ENCODE measurements at places on chromosomes 2 and 18.

DNA sequence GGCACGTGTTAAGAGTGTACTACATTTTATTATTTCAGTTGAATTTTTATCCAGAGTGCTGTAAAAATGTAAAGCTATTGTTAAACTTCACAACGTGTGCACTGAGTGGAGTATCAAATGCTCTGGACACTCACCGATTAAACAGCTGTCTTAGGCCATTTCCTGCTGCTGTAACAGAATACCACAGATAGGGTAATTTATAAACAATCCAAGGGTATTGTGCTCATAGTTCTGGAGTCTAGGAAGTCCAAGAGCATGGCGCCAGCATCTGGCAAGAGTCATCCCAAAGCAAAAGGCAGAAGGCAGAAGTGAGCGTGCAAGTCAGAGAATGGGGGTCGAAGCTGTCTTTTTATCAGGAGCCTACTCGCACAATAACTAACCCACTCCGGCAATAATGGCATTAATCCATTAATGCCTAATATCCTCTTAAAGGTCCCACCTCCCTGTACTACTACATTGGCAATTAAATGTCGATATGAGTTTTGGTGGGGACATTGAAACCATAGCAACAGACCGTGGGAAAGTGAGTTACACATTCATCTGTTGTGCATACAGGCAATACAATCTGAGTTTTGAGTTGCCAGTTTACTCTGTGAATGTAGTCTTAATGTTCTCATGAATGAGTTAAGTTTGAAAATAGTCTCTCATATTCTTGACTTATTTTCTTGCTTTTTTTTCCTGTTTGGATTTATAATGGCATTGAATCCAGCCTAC is 64.8 kb downstream of the ARMC9 start:
- DNase-seq = no peak

- no peak for DNase-seq
Observed at GRCh38 chr2:107466984-107467773, 359.5 kb upstream of the RGPD4 start.

GRCh38 chr2:11250400-11251196 is 93.8 kb downstream of the ROCK2 start:
- no peak for DNase-seq

DNA sequence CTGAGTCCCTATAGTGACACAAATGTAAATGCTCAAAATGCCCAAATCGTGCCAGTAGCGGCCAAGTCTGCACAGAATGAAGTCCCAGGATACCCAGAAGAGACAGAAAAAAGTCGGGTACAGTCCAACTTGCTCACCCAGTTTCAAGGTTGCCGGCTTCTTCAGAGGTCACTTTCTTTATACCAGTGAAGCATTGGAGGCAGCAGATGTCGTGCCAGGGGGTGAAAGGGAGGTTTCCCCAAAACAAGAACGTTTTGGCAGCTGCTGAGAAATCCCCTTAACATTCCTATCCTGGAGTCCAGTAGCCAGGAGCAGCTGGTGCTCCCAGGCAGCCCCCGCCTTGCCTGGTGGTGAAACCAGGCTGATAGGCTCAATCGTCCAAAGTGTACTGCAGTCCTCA is 58.1 kb upstream of the MCFD2 start:
- DNase-seq = no peak

DNA sequence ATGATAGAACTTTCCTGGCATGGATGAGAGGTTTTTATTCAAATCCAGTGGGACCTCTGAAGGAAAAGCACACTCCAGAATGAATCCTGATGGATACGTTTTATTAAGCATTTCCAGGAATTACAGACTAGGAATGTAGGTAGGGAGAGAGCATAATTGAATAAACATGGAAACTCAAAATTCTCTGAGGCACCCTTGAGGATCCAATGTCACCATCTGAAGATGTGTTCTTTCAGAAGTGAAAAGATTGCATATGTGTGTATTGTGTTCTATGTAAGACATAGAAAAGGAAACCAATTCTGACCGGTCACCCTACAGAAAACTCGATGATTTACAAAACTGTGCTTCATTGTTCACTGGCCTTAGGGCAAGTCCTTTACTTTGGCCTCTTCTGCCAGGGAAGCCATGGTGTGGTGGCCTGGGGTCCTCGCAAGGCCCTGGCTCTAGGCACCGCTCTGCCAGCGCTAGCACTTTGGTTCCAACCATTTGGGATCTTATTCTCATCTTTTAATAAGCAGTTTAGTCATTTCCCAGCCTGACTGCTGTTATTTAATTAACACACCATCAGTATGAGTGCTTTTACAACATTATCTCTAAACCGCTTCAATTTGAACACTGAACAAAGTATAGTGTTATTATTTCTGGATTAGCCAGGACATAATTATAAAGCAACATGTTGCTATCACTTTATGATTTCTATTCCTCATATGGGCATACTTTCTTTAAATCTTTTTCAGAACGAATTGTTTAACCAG is 4.5 kb upstream of the GKN1 start:
- no peak for DNase-seq

GRCh38 chr2:71299507-71299906 is 32.1 kb upstream of the ZNF638 start:
- no peak for DNase-seq

DNA sequence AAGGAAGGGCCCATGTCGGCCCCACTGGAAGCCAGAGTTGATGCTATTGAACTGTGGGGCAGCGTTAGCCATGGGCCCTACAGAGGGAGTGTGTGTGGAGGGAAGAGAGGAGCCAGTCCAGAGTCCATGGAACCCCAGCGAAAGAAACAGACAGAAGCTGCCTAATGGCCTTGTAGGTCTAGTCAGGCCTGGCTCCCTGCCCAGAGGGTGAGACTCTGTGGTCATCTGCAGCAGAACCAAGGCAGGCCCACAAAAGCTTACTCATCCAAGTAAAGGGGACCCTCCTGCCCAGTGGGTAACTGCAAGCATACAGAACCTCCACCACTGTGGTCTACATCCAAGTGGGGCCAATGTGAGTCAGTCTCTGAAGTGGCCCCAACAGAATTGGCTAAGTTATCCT is 439.8 kb downstream of the TGIF1 start:
- DNase-seq = no peak

DNA sequence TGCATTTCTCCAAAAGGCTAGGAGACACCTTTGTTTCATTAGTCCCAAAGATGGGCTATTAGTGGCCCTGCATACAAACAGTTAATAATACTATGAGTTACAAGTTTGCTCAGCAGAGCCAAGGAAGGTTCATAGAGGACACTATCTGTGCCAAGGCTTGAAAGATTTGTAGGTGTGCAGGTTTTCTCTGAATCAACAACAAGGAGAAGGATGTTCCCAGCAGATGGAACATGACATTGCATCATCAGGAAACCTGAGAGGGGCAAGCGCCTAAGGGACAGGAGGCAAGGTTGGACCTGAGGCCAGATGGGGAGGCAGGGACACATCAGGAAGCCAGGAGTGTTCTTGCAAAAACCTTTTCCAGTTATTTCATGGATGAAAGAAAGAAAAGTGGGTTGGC is 35.4 kb upstream of the STK17B start:
- no peak for DNase-seq

DNA sequence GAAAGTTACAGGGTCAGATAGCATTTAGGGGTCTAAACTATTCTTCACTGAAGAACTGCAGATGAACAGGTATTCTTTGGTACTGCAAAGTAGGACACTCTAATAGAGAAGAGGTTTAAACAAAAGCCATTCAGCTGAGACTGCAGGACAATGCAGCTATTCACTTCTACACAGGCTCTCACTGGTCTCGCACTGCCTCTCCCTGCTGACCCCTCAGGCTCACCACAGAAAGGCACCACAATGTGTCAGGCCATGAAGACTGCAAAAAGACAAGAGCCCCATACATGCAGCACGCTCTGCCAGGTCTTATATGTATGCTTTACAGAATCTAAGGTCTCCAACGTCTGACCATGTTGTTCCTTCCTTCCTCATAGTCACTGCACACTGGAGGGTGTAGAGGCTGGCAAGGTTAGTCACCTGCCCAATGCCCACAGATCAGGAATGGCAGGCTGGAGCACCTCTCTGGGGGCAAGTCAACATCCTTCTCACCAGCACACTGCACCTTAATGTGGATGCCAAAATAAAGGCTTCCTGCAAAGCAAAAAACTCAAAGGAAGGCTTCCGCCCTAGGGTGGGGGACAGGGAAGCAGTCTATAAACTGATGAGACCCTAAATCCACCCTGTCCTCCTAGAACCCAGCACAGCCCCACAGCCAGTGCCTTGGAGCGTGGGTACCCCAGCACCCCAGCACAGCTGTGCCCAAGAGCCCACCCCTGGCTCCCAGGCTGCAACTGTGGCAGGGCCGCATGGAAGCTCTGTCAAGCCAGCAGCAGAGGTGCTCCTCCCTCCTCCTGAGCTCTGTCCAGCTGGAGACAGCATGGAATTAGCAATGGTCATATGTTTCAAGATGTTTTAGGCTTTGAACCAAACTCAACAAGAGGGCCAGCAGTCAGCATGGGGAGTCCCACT is 10.7 kb upstream of the RNU4ATAC start:
- no peak for DNase-seq

- DNase-seq = no peak
Observed at GRCh38 chr2:143505542-143505941, 376.3 kb downstream of the ARHGAP15 start.

- DNase-seq = no peak
Observed at GRCh38 chr18:79802298-79802697, 4.6 kb downstream of the KCNG2 start.

DNA sequence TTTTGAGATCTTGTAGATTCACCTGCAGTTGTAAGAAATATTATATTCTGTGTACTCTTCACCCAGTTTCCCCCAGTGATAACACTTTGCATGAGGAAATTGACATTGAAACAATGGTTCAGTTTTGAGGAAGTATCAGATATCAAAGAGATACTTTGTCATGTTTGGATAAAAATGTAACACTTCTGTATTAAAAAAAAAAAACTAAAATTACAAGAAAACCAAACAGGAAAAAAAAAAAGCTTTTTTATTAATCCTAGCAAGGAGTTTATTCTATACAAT is 204.0 kb downstream of the ARL4C start:
- DNase-seq = no peak

GRCh38 chr2:85936421-85937068 is 47.8 kb upstream of the ST3GAL5 start:
- no peak for DNase-seq

DNA sequence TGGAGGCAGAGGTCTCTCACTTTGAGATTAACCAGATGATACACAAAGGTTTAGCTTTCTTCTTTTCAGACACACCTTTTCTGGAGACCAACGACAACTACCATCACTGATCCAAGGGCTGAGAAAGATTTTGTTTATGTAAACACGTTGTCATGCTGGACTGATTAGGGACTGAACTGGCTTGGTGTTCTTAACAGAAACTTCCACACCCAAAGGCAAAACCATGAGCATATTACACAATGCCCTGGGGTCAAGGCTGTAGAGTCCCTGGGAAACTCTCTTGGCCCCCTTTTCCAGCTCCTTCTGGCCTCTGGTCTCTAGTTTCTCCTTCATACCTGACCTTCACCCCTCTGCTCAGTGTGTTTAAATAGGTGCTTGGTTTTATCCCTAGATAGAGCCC is 447.0 kb upstream of the TCF4 start:
- DNase-seq = no peak

- no peak for DNase-seq
Observed at GRCh38 chr2:176473851-176474250, 204.6 kb downstream of the MTX2 start.

- DNase-seq = no peak
Observed at GRCh38 chr2:140270224-140270623, 1490.0 kb upstream of the NXPH2 start.

DNA sequence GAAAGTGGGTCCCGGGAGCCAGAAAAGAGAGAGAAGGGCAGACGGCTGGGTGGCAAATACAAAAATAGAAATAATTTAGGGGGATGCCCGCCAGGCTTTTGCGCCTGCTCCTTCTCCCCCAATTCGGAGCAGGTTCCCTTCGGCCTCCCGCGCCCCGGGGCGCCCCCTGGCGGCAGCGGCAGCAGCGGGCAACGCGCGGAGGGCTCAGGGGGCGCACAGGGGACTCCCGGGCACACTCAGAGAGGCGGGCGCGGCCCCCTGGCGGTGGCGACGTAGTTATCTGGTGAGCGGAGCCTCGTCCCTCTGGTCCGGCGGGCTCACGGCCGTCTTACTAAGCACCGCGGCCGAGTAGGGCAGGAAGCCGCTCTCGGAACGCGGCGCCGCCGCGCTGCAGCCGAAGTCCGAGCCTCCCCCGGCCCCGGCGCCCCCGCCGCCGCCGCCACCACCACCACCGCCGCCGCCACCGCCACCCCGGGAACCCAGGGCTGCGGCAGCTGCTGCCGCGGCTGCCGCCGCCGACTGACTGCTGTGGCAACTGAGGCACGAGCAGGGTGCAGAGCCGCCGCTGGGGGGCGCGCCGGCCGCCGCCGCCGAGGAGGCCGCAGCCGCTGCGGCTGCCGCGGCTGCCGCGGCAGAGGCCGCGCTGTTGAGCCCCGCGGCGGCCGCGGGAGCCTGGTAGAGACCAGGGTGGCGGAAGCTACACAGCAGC is 3.8 kb downstream of the EVX2 start:
- DNase-seq = no peak

GRCh38 chr18:3454365-3455089 is 4.6 kb downstream of the TGIF1 start:
- no peak for DNase-seq

DNA sequence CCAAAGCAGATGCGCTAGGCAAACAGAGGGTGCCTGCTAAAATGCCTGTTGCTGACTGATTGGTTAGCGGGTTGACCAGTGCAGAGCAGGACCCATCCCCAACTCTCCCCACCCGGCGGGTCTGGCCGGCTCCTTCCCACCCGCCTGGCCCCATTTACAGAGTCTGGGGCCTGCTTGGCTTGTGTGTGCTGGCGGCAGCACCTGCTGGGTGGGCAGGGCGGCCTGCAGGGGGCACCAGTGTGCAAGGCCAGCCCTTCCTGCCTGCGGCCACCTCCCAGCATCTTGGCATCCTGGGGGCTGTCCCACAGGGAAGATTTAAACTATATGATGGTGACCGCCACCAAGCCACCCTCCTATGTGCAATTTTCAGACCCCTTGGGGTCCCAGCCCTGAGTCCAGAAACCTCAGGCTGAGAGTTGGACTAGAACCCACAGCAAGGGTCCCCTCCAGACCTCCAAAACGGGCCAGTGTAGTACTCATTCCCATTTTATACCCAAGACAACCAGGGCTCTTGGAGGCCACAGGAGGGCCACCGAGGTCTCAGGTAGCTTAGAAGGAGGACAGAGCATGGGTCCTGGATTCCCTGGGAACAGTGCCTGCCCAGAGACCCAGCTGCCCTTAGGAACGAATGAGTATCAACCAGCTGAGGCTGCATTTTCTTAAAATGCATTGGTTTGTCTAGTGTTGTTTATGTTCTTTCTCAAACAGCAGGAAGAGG is 173.6 kb downstream of the SMAD7 start:
- peak; percentile 29 for DNase-seq

- no peak for DNase-seq
Observed at GRCh38 chr2:177585234-177585863, 192.8 kb downstream of the AGPS start.

DNA sequence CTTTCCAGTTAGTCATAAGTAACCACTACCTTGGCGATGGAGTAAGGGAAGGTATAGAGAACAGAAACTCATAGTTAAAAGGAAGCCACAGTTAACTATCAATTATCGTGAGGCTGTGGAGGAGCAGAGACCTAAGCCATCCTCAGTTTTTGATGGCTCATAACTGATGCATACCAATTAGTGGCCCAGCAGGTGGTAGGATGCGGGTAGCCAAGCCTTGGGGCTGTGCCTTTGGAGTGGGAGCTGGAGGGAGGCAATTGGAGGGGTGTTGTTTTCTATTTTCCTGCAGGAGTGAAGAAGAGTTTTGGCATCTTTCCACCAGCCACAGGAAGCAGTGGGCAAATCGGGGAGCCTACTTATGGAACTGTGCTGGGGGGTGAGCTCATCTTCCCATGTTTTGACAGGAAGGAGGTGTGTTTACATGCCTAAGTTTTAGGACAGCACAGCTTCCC is 194.8 kb downstream of the TPGS2 start:
- no peak for DNase-seq

GRCh38 chr2:40197121-40197520 is 254.8 kb downstream of the SLC8A1 start:
- DNase-seq = no peak

Measured in stimulated activated CD8-positive, alpha-beta memory T cell treated with anti-CD3 and anti-CD28 coated beads, Interleukin-7, amount 100 ng/mL, for 1 hour (primary cell).